SK-N-DZ (cell line): ENCODE measurements at places on chromosomes 4 and X.
A peak's percentile ranks its signal among the peaks of the same experiment; 100 is the strongest.

GRCh38 chr4:41256740-41257256 lies at the start of gene UCHL1:
UCHL1 (plus strand) TSS chr4:41256928; CDS start chr4:41256977, 49 bp downstream.
- peak; percentile 95 for DNase-seq

DNA sequence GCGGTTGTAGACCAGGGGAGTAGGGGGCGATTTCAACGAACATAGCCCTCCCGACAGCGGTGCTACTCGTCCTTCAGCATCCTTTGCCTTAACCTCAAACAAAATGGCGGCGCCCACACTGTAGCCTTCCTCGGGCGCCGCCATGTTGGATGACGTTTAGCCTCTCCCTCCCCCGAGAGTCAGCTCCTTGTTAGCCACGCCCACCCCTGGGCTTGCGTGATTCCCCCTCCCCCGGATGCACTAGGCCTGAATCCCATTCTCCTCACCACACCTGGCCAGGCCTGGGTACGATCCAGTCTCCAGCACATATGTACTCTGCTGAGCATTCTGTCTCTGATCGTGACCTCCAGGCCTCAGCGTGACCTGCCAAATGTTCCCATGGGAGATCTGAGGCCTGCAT lies 49.0 kb upstream of the ZNF157 start:
- DNase-seq, result peak; percentile 37

DNA sequence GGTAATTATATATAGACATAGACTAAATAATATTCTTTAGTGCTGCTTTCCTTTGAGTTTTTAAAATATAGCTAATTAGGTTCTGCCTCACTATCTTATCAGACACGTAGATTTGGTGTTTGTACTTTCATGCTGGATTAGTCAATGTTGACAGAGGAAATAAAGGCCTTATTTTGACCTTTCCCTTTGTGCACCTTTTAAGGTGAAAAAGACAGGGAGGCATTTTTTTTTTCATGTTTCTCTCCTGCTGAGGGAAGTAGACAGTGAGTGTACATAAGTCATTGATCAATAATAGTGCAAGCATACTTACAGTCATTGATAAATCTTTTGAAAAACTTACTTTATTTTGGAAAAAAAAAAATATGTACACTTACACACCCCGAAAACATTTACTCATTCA lies 467.8 kb downstream of the GRXCR1 start:
- no peak for DNase-seq

GRCh38 chr4:26238426-26238777 lies 82.4 kb upstream of the RBPJ start:
- no peak for DNase-seq

- no peak for DNase-seq
Measured at GRCh38 chr4:98744372-98745150, 86.2 kb upstream of the TSPAN5 start.

GRCh38 chr4:113811359-113811758 lies 49.8 kb upstream of the CAMK2D start:
- DNase-seq, result no peak

DNA sequence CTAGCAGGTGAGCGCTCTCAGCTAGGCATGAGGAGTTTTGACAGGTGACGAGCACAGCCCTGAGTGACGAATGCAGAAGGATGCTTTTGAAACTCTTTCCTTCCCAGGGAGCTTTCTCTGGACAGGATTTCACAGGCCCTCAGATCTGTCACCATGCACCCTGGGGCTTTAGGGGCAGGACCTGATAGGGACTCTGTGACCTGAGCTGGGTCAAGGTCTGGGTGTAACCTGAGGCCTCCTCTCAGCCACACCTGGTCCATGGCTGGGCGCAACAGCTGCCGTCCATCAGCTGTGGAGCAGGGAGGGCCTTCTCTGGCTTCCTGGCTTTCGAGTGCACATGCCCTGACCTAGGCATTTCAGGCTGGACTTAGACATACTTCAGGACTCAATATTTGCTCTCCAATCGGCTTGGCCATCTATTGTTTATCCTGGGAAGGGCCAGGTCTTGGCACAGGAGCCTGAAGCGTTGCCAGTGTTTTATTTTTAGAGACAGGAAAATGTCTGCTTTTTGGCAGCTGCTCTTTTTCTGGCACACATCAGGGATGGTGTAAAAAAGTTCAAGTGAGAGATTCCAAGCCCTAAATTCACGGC lies 56.4 kb downstream of the C4orf51 start:
- DNase-seq, result no peak

- DNase-seq, result peak; percentile 82
Measured at GRCh38 chr4:52996261-52997131, 134.4 kb downstream of the RASL11B start.
